CD4-positive, alpha-beta memory T cell (primary cell): ENCODE measurements at places on chromosomes 12 and 14. TPM values are rescaled to one million over a fixed set of nuclear protein-coding genes. Genes with fewer than 3 reads are reported as not detected.

Gene SLC10A1
- not detected for total RNA-seq

Gene CBLN3
- 3.8 TPM for total RNA-seq

Gene PDE3A
- total RNA-seq: not detected

Gene CRACR2A
- total RNA-seq: 37.6 TPM

Gene RERG
- total RNA-seq: not detected

Gene KRT85
- total RNA-seq: not detected

Gene DHRS2
- total RNA-seq: not detected

Gene PRORP
- 39.4 TPM for total RNA-seq
